Fibroblast of skin of right quadriceps (primary cell): ENCODE measurements at places on chromosomes 16 and 17.
A peak's percentile ranks its signal among the peaks of the same experiment; 100 is the strongest.

GRCh38 chr16:19853132-19853741 lies 31.4 kb downstream of the GPRC5B start:
- no peak for DNase-seq

GRCh38 chr17:80901319-80901718 lies 90.3 kb upstream of the CHMP6 start:
- no peak for DNase-seq

DNA sequence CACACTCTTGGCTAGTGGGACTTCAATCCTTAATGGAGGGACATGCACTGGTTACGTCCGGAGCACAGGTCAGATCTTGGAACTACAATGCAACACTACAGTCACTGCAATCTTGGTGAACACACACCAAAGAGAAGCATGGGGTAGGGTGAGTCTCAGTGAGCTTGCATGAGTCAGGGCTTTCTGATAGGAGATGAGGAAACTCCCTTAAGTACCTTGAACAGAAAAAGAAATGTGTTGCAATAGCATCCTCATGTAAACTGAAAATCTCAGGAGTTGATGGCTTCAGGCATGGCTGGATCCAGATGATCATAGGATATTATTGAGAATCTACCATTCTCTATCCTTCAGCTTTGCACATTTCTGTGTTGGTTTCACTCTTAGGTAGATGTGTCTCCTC lies 54.1 kb downstream of the CES1 start:
- DNase-seq, result no peak

GRCh38 chr17:62014526-62014925 lies 50.6 kb downstream of the MED13 start:
- DNase-seq, result no peak

DNA sequence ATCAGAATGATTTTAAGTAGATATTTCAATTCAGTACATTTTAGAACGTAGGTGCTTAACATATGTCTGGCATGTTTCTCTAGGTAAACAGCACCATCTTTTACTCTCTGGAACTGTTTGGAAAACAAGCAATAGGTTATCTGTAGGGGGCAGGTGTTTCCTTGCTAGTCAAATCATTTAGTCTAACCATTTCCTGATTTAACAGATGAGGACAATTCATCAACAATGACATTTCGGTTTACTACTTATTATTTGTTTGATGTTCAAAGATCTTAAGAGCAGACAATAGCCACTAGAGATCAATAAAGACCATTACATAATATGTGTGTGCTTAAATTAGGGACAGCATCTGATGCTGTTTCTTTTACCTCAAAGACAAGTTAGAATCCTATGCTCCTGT lies 173.1 kb downstream of the CEP112 start:
- DNase-seq, result no peak

GRCh38 chr17:58840820-58841612 lies 85.4 kb downstream of the PPM1E start:
- no peak for DNase-seq

GRCh38 chr17:49880291-49881053 lies 32.6 kb upstream of the TAC4 start:
- peak; percentile 53 for DNase-seq

DNA sequence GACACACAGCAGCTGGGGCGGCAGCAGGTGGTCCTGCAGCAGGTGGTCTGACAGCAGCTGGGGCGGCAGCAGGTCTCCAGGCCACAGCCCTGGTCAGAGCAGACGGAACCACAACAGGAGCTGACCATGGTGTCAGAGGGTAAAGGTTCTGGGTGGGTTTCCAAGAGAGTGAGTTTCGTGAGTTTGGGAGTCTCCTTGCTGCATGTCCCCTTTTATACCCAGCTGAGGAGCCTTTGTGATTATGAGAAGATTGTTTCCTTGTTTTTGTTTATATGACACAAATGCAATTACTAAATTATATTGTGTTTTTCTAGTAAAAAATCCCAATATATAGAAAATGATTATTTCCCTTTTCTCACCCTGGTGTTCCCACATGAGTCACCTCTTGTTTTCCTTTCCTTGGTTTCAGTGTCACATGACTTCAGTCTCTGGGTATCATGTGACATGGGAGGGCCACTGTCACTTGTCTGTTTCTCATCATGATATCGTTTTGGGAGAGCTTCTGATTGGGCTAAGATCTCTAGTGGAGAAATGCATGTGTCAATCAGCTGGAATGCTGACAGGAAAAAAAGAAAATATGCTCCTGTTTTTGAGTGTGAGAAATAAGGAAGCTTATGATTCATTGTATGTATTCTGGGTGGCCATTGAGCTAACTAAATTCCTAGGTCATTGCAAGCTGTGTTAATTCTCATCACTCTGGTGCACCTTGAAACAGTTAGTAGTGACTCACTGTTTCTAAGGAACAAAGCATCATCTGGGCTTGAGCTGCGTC lies at the start of gene KRTAP4-6:
Gene KRTAP4-6 (minus strand): TSS at position 185 of the 772 bp plus-strand sequence. CDS start 57 bp downstream, at position 128.
- DNase-seq, result peak; percentile 94

DNA sequence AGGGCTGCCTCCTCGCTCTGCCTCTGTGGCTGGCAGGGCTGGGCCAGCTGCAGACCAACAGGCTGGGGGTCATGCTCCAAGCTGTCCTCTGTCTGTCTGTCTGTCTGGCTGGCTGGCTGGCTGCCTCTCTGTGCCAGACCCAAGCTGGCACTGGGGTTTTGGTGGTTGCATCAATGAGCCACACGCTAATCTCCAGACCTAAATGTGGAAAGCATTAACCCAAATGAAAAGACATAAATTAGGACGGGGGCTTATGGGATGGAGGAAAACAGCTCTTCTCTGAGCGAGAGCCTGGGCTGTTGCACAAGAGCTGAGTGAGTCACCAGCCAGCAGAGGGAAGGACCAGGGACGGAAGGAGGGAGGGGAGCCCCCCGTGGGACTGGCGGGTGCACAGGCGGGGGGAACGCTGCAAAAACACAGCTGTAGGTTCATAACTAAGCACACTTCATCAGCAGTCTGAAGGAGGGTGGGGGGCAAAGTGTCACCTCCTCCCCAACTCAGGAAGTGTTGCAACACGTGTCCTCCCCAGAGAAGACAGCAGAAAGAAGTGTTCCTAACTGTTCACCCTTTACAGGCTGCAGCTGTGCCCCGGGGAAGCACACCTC lies 83.4 kb downstream of the GAS7 start:
- peak; percentile 99 for DNase-seq

DNA sequence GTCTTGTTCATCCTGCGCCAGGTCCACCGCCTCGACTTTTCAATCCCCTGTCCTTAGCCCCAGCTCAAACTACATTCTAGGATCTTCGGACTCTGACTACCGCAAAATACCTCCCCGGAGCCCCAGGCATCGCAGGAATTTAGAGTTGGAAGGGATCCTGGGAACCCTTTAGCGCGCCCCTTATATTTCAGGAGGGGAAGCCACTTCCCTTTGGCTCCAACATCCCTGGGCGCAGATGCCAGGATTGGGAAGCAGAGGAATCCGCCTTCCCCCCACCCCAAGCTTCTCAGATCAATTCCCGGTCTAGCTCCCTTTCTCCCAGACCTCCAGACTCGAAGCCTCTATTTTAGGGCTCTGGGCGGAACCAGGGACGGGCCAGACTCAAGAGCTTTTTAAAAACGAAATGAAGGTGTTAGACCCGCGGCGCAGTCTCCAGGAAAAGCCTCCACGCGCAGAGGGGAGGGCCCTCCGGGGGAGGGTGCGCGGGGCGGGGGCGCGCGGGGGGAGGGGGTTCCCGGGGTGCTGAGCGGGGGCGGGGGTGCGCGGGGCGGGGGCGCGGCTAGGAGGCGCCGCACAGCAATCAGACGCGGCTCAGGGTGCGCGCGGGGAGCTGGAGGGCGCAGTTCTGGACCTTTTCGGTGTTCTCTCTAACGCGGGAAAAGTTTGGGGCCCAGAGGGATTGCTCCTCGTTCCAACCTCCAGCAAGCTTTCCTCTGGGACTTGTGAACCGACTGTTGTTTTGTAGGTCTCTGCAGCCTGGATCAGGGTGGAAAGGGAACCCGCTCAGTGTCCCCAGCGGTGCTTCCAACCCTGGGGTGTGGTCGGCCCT lies 1.6 kb downstream of the AHSP start:
- peak; percentile 66 for DNase-seq

- DNase-seq, result peak; percentile 87
Measured at GRCh38 chr16:67884684-67885083, at the start of gene NRN1L. Gene NRN1L (plus strand): TSS chr16:67884885. CDS start chr16:67884904, 19 bp downstream.

- no peak for DNase-seq
Measured at GRCh38 chr17:65011966-65012365, 44.6 kb downstream of the GNA13 start.

GRCh38 chr16:69839240-69839688 lies 77.1 kb downstream of the WWP2 start:
- DNase-seq, result no peak

DNA sequence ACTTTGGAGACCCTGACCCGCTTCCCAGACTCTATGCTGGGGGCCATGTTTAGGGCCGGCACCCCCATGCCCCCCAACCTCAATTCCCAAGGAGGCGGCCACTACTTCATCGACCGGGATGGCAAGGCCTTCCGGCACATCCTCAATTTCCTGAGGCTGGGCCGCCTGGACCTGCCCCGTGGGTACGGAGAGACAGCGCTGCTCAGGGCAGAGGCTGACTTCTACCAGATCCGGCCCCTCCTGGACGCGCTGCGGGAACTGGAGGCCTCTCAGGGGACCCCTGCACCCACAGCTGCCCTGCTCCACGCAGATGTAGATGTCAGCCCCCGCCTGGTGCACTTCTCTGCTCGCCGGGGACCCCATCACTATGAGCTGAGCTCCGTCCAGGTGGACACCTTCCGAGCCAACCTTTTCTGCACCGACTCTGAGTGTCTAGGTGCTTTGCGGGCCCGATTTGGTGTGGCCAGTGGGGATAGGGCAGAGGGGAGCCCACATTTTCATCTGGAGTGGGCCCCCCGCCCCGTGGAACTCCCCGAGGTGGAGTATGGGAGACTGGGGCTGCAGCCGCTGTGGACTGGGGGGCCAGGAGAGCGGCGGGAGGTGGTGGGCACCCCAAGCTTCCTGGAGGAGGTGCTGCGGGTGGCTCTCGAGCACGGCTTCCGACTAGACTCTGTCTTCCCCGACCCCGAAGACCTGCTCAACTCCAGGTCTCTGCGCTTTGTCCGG lies 1.1 kb downstream of the KCTD11 start:
- no peak for DNase-seq

DNA sequence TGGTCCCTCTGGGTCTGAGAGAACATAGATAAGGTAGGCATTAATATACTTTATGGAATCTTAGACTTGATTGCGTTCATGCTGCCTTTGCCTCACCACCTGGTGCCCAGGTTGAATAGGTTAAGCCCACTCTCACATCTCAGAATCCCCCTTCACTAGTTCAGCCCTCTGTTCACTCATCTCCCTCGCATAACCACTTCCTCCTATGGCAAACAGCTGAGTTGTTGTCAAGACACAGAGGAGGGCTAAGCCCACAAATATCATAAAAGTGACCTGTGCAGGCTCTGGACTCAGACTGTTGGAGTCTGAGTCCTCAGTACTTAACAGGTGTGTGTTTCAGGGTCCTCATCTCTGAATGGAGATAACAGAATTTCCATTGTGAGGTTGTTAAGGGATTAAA lies 55.7 kb downstream of the GOSR1 start:
- DNase-seq, result no peak

- DNase-seq, result no peak
Measured at GRCh38 chr17:44024853-44025252, 10.1 kb upstream of the TMEM101 start.

- peak; percentile 85 for DNase-seq
Measured at GRCh38 chr17:42536048-42536371, at the start of gene NAGLU. Gene NAGLU (plus strand): TSS chr17:42536241. CDS start chr17:42536273, 32 bp downstream.

GRCh38 chr16:63530208-63530607 lies 1494.0 kb upstream of the CDH8 start:
- no peak for DNase-seq

GRCh38 chr17:47829870-47830269 lies 1.5 kb downstream of the MRPL10 start:
- no peak for DNase-seq

- DNase-seq, result no peak
Measured at GRCh38 chr16:54136276-54136625, 150.3 kb downstream of the IRX3 start.

GRCh38 chr17:5585836-5586521 lies 1.7 kb upstream of the NLRP1 start:
- peak; percentile 14 for DNase-seq

GRCh38 chr16:87472142-87472778 lies 20.6 kb downstream of the ZCCHC14 start:
- DNase-seq, result no peak

GRCh38 chr17:61009663-61010062 lies 332.0 kb downstream of the BCAS3 start:
- DNase-seq, result peak; percentile 19

DNA sequence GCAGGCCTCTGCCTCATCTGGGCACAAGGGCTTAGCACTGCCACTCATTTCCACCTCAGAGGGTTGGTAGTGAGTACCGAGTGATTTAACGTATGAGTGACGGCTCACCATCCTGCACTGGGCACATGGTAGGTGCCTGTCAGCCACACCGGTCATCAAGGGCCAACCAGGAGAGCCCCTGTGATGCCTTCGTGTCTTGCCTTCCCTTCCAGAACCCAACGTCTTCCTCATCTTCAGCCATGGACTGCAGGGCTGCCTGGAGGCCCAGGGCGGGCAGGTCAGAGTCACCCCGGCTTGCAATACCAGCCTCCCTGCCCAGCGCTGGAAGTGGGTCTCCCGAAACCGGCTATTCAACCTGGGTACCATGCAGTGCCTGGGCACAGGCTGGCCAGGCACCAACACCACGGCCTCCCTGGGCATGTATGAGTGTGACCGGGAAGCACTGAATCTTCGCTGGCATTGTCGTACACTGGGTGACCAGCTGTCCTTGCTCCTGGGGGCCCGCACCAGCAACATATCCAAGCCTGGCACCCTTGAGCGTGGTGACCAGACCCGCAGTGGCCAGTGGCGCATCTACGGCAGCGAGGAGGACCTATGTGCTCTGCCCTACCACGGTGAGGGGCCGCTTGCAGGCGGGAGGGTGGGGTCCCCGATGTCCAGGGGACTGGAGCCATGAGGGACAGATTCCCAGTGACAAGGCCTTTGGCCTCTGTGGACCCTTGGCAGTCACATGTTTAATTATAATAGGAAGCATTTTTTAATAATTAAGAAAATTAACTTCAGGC lies 37.1 kb downstream of the MRC2 start:
- DNase-seq, result no peak

GRCh38 chr16:81830845-81831540 lies 51.9 kb downstream of the PLCG2 start:
- no peak for DNase-seq

- peak; percentile 8 for DNase-seq
Measured at GRCh38 chr17:37134050-37134449, 185.3 kb downstream of the AATF start.

- peak; percentile 75 for DNase-seq
Measured at GRCh38 chr16:11312718-11313492, 31.8 kb upstream of the PRM1 start.

- DNase-seq, result no peak
Measured at GRCh38 chr16:1066584-1067172, 5.9 kb upstream of the SSTR5 start.

DNA sequence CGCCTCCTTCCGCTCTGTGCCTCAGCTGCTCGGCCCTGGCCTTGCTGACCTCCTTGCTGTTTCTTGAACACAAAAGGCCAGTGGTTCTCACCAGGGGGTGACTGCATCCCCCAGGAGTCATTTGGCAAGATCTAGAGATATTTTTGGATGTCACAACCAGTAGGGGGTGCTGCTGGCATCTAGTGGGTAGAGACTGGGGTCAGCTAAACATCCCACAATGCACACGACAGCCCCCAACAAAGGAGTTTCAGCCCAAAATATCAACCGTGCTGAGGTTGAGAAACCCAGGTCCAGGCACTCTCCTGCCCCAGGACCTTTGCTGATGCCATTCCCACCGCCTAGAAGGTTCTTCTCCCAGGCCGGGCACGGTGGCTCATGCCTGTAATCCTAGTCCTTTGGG lies 39.7 kb downstream of the ABCC6 start:
- no peak for DNase-seq
